Lung microvascular endothelial cell (primary cell): ENCODE measurements at places on chromosomes 16 and 17. TPM values are rescaled to one million over a fixed set of nuclear protein-coding genes. Genes with fewer than 3 reads are reported as not detected.

The HLF gene
- total RNA-seq, result not detected in 2 replicates

The P2RX1 gene
- not detected in 2 replicates for total RNA-seq

The PRAC1 gene
- not detected in 2 replicates for total RNA-seq

The CCL1 gene
- total RNA-seq, result not detected in 2 replicates

The XAF1 gene
- 0.79 and 2.6 TPM in 2 replicates for total RNA-seq

GRCh38 chr17:16926061-16926511 is 45.8 kb downstream of the TNFRSF13B start:
- DNase-seq, result no peak

DNA sequence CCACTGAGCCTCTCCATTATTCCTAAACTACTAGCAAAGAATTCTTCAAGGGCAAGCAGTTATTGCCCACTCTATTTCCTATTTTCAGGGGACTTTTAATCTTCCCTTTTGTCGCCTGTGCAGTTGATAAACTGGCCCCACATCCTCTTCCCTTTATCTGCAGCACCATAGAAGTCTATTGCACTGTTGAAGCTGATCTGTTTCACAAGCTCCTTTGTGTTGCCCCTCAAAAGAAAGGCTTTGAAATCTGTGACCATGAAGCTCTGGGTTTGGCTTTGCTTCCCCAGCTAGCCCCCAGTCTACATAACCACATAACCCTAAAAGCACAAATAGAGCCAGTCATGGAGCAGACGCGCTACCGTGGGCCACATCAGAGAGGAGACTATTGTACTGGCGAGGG is 37.1 kb downstream of the CDRT15 start:
- DNase-seq, result no peak

DNA sequence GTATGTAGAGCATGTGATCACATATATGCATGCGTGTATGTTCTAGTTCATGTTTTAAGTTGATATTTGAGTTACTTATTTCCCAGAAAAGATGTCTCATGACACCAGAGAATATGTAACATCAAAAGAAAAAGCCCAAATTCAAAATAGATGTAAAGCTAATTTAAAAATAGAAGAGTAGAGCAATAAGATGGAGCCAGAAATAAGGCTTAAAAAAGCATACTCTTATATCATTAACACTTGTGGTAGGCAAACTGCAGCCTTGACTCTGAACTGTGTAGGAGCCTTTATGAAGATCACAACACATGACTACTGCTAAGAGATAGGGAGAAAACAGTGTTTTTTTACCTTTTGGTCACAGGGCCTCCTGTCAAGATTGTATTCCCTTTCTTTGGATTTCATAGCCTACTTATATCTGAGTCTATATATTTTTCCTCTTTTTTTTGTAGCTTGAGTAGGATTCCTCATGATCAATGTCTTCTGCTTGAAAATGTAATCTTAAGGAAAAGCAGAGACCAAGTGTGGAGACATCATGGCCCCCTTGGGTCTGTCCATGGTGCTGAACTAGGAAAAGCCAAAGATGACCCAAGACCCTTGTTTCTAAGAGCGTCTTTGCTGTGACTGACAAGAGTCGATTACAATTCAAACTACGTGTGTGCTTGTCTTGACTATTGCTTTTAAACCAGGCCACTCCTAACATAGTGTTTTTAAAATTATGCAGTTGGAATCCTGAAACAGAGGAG is 390.4 kb downstream of the SHISA9 start:
- no peak for DNase-seq

- no peak for DNase-seq
These were observed 78.6 kb downstream of the CDK5R1 start for GRCh38 chr17:32565401-32565800.

- DNase-seq, result no peak
These were observed 8.3 kb upstream of the NLRC5 start for GRCh38 chr16:56980792-56981724.

GRCh38 chr17:83096401-83097224 is 17.2 kb downstream of the METRNL start:
- DNase-seq, result no peak

DNA sequence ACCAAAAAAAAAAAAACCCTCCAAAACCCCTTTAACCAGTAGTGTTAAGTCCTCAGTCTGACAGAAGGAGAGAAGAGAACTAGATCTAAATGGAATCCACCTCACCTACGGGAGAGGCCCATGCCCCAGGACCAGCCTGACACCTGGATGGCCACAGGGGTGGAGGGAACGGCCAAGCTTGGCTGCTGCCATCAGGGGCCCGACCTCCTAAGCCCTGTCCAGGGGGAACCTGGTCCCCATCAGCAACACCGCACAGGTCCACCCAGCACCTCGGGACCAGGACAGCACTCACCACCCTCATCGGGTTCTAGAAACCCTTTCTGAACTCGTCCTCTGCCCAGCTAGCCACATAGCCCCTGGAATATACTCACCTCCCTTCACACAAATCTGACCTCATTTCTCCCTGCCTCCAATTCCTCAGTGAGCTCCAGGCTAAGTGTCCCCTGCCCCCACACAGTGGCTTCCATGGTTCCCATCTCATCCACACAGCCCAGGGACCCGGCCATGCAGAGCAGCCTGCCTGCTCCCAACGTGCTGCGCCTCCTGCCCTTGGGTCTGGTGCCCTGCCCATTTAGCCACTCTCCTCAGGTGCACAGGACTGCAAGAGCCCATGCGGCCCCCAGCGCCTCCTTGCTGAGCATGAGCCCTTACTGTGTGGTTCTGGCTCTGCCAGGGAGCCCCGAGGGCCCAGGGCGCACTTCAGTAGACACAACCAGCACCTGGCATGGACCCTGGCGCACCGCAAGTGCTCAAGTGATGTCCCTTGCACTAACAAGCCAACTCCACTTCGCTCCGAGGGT is 18.3 kb upstream of the CYTH1 start:
- DNase-seq, result no peak

DNA sequence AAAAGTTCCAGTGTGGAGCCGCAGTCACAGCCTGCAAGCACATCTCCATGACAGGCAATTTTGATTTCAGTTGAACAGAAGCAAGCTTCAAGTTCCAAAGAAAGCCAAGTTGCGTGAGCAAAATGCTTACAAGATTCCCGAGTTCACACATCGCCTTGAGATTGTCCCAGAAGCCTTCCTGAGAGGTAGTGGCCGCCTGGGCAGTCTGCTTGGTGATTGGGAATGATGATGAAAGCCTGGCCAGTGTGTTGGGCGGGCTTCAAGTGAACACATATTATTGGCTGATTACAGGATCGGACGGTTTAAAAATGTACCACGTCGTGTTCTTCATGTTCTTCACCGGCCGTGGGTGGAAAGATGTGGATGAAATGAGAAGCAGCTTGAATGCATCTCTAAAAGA is 185.5 kb downstream of the FOXL1 start:
- DNase-seq, result no peak

- no peak for DNase-seq
These were observed 10.1 kb downstream of the TK2 start for GRCh38 chr16:66539623-66540469.

GRCh38 chr16:19417640-19418039 is at the start of gene TMC5:
Gene TMC5, plus strand, starts transcription at chr16:19417883. Its CDS starts 22,156 bp downstream, at chr16:19440039.
- DNase-seq, result no peak

DNA sequence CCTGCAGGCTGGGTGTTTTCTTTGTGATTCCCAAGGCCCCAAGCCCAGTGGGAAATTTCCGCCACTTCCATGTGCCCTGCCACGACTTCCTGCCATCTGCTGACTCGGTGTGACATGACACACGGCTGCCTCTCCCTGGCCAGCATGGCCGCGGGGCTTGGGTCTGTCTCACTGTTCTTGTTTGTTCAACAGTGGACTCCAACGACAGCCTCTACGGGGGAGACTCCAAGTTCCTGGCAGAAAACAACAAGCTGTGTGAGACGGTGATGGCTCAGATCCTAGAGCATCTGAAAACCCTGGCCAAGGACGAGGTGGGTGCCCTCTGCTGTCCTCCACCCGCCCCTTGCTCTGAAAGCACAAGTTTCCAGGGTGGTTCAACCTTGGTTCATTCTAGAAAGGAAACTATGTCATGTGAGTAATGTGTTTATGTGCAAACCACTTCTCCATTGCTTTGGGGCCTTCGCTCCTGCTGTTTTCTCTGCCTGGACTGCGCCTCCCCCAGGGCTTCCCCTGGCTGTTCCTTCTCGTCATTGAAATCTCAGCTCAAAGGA is 26.8 kb downstream of the KNOP1 start:
- peak; percentile 88 for DNase-seq

- DNase-seq, result no peak
These were observed 53.0 kb downstream of the IRX3 start for GRCh38 chr16:54233615-54234014.

- peak; percentile 65 for DNase-seq
These were observed 22.4 kb upstream of the EIF1 start for GRCh38 chr17:41666237-41666641.

DNA sequence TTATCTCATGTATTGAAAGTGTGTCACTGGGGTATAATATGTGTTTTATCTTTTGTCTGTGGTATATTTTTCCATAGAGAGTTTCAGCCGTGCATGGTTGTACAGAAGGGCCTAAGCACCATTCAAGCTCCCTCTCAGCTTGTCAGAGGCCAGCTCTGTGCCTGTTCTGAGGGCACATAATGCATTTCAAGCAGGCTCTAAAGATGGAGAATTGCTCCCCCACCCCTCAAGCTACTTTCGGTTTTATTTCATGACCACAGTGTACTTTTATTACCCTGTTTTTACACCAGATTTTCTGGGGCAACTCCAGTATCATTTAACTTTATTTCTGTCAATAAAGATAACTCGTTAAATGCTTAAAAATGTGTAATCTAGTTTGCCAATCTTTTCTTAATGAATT is 131.7 kb downstream of the SHISA6 start:
- no peak for DNase-seq

DNA sequence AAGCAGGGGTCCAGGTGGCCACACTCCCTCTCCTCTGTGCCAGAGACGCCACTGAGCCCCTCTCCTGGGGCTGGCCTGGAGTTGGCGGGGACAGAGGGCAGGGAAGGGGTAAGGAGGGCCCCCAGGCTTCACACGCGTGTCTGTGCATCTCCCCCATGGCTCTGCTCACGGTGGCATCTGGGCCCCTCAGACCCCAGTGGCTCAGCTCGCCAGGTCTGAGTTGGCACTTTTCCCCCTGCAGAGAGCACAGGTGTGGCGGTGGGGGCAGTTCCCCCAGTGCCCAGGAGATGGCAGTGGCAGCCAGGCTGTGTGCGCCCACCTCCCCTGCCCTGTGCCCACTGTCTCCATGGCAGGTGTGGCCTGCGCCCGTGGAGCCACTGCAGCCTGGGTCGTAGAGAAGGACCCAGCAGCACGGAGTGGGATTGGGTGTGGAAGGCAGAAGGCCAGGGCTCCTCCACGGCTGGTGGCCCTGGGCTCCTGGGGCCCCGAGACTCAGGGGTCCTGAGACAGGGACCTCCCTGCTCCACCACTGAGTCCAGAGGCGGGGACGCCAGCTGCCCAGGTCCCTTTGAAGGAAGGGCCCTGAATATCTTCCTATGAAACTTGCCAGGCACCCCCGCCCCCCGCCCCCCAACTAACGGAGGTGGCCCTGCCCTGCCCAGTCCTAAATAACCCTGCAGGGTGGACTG is 4.3 kb upstream of the APRT start:
- peak; percentile 61 for DNase-seq

- DNase-seq, result peak; percentile 9
These were observed at the start of gene FA2H for GRCh38 chr16:74774223-74775139. Gene FA2H, minus strand, starts transcription at chr16:74774820. Its CDS starts 65 bp downstream, at chr16:74774755.
